ENCODE measurements at places on chromosomes 13 and 19.

GRCh38 chr19:35993923-35994598 lies 927 bp upstream of the SDHAF1 start:
- no peak for DNase-seq

GRCh38 chr19:39355253-39355652 lies 13.0 kb downstream of the SAMD4B start:
- DNase-seq, result no peak

- no peak for DNase-seq
Observed at GRCh38 chr13:71015516-71015915, 851.5 kb downstream of the DACH1 start.

DNA sequence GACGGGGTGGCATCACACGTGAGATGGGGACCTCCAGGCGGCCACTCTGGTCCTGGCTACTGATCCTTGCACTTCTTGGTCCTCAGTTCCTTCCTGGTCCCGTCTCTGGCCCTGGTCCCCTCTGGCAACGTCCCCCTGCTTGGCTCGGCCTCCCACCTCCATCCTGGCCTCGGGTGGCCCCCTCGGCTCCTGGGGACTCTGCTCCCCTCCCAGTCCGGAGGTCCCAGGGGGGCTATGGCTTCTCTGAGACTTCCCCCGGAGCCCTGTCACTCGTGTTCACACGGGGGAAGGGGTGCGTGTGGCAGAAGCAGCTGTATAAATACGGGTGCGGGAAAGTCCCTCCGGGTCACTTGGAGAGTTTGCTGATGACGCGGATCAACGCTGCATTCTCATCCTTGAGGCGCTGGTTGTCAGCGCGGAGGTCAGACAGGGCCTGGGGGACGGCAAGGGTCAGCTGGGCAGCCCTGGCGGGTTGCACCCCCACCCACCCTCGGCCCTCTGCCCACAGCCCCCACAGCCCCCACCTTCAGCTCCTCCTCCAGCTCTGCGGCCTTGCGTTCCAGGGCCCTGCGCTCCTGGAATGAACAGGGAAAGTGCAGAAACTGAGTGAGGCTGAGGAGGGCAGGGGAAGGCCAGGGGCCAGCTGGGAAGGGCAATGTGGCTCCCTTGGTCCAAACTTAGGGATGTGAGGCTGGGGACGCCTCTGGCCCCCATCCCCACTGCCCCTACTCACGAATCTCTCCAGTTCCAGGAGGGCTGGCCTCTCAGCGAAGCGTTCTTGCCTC lies 15.6 kb downstream of the EPS8L1 start:
- DNase-seq, result no peak

GRCh38 chr19:14434543-14435319 lies 1.6 kb downstream of the PKN1 start:
- DNase-seq, result no peak

GRCh38 chr13:49298416-49298815 lies 50.7 kb downstream of the CDADC1 start:
- DNase-seq, result no peak

- DNase-seq, result no peak
Observed at GRCh38 chr13:81199956-81200355, 859.0 kb upstream of the SPRY2 start.

- no peak for DNase-seq
Observed at GRCh38 chr13:32261567-32261966, 53.6 kb downstream of the ZAR1L start.

DNA sequence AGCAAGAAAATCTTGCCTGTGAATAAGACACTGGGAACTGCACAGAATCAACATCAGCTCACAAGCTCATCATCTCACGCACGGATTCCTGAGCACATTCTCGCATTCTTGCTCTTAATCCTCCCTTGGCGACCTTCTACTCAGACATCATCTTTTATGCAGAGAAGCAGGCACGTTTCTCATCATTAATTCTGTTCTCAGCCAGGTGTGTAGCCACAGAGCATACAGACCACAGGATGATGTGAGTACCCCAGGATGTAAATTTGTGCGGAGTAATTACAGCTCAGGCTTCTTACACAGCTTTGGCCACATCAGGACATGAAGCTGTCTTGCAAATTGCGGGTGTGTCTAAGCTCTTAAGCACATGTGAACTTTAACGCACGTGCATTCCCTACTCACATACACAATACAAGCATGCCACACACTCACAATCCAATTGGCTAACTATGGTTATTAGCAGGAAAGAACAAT lies 36.5 kb upstream of the SACS start:
- DNase-seq, result peak; percentile 54

GRCh38 chr13:77028202-77028601 lies 1.2 kb upstream of the FBXL3 start:
- DNase-seq, result no peak

- no peak for DNase-seq
Observed at GRCh38 chr13:87676254-87677042, 5.3 kb downstream of the SLITRK5 start.

Data from HAP-1 (cell line).